ENCODE measurements at places on chromosomes 2 and 18.

GRCh38 chr2:9463698-9464034 is 10.7 kb upstream of the IAH1 start:
- no peak for DNase-seq

GRCh38 chr2:2877427-2877826 is 500.2 kb downstream of the EIPR1 start:
- no peak for DNase-seq

DNA sequence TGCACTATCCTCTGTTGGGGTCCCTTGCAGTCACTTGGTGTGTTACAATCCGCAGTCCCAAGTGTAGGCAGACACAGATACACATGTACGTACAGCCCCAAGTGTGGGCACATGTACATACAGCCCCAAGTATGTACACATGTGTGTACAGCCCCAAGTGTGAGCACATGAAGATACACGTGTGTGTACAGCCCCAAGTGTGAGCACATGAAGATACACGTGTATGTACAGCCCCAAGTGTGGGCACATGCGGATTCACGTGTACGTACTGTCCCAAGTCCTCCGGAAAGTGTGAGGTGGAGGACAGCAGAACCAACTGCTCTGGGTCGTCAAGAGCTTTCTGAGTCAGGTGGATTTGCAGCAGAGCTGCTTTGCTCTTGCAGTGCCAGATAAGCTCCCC is 440.0 kb downstream of the ZNF516 start:
- DNase-seq = no peak

GRCh38 chr18:22687892-22688680 is 245.0 kb upstream of the RBBP8 start:
- no peak for DNase-seq

DNA sequence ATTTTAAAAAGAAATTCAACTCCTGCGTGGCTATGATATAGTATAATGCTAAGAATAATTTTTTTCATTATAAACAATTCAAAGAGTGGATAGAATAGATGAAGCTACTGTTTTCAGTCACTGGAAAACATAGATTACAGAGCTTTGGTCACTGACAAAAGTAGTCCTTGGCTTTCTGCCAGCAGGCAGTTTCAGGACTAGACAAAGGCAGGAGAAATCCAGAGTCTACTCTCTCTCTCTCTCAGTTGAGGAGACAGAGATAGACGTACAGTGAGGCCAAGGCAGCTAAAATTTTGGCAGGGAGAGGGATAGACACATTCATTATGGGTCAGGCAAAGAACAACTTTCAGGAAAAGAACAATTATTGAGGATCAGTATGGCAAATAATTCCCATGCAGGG is 491.4 kb upstream of the CRIM1 start:
- DNase-seq = no peak
